ENCODE measurements at places on chromosomes 2 and 18.

DNA sequence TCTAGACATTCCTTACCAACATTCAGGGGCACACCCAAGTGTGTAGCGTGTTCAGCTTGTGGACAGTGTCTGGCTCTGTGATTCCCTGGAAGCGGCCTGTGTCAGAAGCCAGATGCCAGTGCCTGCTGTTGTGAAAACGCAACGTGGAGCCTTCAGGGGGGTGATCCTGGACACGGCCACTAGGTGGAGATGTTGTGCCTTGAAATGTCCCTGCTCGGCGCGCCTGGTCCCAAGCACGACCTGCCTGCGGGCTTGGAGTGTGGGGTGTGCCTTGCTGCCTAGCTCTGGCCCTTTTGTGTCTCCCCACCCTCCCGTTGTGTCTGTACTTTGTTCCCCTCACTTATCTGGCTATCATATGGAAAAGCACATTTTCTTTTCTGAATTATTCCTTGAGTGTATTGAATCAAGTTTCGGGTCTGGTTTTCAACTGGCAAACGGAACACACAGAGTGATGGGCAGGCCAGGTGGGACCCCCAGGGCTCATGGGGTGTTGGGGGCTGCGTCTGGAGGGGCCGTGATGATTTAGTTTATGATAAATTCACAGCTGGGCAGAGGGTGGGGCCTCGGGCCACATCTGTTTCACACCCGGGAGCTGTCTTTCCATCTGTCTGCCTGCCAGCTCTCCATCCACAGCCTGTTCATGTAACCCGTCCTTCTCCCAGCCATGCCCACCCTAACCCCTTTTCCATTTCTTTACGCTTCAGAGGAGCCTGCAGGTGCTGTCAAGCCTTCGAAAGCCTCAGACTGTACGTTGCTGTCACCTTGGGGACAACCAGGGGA is 95.5 kb downstream of the DYSF start:
- peak; percentile 34 for DNase-seq

GRCh38 chr2:46181306-46181705 is 115.9 kb upstream of the EPAS1 start:
- DNase-seq: no peak

DNA sequence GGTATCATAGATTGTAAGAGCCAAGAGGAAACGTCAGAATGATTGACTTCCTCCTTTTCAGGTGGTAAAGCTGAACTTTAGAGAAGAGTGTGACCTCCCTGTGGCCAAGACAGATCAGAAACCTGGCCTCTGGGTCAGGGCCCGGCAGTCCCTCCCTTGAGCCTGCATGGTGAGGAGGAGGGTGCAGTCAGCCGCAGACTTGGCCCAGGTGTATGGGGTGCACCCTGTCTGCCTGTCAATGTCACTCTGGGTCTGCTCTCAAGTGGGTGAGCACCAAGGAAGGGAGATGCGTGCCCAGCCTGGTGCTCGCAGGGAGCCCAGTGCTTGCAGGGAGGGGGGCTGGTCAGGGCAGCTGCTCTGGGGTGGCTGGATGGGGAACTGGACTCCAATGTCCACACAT is 134.4 kb upstream of the SNTG2 start:
- DNase-seq: no peak

- no peak for DNase-seq
These were observed 264.1 kb upstream of the THUMPD2 start for GRCh38 chr2:40043191-40043590.

DNA sequence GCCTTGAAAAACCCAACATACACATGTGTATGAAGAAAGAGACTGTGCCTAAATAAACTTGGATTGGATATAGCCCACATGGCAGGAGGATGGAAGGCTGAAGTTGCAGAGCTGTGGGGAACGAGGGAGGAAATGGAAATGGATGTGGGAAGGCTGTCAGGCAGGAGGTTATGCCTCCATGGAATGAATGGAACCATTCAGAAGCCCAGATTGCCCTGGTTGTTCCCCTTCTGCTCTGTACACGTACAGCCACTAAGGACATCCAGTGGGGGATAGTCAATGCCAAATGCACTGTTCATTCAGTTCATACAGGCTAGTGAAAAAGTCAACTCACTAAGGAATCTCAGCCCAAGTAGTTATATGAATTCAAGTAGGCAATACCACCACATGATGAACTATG is 463.7 kb downstream of the TNS1 start:
- DNase-seq: no peak

DNA sequence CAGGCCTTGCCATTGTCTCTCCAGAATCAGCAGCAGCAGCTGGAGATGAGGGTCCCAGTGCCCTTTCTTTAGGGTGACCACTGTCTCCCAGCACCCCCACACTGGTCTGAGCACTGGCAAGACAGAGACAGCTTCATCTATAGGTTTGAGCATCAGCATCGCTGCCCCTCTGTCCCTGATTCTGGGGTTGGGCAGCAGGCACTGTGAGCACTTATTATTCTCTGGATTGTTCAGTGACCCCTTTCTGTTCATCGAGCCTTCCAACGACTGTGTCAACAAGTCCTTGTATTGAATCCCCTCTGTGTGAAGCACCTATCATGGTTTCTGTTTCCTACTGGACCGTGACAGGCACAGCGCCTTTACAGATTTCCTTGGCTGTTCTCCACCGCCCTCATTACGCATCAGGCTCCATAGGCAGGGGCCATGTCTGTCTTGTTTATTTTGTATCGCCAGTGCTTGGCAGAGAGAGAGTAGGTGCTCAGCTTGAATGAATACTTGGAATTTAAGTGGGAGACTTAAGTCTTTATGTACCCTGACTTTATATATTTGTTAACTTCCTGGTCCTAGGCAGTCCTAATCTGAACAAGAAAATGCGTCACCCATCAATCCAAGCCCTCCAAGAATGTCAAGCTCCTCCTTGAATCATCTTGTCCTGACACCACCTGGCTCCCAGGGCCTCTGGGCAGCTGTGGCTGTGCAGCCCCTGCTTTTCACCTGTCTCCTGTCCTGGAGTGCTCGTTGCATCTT is 11.4 kb downstream of the MALL start:
- no peak for DNase-seq

DNA sequence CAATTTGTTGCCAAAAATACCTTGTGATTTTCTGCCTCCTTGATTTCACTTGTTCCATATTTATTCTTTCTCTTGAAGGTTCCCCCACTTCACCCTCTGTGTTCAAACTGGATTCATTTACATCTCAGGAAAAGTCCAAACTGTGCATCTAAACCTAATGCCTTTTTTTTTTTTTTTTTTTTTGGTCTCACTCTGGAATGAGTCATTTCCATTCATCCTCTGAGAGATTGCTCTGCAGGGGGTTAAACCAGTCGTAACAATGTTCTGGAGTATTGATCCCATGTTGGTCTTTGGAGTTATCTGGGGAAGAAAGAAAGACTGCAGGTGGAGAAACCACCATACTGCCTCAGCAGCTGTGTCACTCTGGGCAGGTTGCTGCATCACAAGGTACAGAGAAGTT is 119.7 kb downstream of the TACR1 start:
- DNase-seq: no peak

DNA sequence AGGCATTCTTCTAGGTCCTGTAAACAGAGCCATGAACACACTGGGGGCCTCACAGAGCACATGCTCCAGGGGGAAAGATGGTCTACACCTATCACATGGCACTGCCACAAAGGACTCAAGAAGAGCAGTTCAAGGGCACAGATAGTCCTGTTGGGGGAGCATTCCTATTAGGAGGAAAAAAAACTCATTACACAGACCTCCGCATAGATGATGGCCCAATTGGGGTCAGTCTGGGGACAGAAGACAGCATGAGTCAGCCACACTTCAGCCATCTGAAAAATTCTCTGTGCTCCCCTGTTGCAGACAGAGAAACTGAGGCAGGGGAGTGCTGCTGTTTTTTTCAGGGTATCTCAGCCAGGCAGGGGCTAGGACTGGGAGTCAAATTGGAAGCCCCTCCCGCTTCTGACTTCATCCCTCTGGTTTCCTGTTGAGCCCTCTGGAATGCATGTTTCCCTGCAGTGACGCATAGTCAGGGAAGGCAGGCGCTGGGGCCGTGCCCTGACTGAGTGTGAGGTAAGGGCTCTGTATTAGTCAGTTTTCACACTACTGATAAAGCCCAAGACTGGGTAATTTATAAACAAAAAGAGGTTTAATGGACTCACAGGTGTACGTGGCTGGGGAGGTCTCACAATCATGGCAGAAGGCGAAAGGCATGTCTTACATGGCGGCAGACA is 67.9 kb downstream of the RHOB start:
- no peak for DNase-seq

DNA sequence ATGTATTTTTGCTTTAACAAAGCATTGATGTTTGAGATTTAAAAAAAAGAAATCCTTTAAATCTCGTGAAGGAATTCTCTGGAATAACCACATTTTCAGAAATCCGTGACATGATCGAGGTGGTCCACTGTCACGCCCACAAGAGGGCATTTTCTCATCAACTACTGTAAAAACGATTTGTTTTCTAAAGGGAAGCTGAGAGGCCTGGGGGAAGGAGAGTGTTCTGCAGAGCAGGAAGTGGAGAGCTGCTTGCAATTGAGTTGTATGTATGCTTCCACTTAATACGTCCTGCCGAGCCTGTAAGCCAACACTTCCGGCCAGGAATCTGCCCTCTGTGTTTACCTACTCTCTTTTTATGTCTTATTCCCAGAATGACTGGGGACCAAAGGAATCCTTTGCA is 19.4 kb downstream of the KLHL29 start:
- DNase-seq: no peak

GRCh38 chr2:84486441-84487115 is 27.5 kb upstream of the SUCLG1 start:
- DNase-seq: no peak

- DNase-seq: no peak
These were observed 69.6 kb upstream of the RTN4 start for GRCh38 chr2:55119711-55120487.

- no peak for DNase-seq
These were observed 176.3 kb downstream of the SEPTIN10 start for GRCh38 chr2:109437325-109438090.

GRCh38 chr2:159366538-159366937 is 80.0 kb upstream of the WDSUB1 start:
- DNase-seq: no peak

GRCh38 chr2:185658750-185659149 is 79.9 kb upstream of the FSIP2 start:
- DNase-seq: no peak

DNA sequence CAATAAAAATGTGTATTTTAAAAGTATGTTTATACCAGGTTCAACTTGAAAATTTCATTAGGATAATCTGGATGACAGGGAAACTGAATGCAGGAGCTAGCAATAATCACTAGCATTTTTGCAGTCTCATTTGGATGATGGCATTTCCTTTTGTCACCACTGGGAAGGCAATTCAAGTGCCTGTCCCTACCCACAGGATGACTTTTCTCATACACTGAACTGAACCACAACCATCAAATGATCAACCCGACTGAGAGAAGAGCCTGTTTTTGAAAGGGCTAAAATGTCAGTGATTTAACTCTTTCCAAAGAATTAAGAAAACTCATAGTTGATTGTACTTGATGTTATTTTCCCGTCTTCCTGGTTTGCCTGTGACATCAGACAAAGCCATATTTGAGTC is 115.0 kb downstream of the FAM124B start:
- DNase-seq: no peak

- no peak for DNase-seq
These were observed 159.6 kb upstream of the HNRNPA3 start for GRCh38 chr2:177053038-177053437.

DNA sequence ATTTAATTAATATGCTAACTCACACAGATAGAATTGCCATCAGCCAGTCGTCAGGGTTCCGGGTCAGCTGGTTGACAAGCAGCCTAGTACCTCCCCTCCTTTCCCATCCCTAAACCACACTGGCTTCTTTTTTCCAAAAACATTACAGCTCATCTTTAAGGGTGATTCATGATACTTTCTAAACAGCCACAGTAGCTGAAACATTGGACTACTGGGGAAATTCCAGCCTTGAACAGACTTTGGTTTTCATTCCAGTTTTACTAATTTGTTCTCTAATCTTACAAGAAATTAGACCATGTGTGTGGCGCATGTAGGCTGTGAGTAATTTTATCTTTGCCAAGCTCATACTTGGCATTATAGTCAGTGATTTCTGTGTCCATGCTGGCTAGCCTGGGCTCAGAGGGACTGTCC is 110.8 kb downstream of the FMNL2 start:
- no peak for DNase-seq

DNA sequence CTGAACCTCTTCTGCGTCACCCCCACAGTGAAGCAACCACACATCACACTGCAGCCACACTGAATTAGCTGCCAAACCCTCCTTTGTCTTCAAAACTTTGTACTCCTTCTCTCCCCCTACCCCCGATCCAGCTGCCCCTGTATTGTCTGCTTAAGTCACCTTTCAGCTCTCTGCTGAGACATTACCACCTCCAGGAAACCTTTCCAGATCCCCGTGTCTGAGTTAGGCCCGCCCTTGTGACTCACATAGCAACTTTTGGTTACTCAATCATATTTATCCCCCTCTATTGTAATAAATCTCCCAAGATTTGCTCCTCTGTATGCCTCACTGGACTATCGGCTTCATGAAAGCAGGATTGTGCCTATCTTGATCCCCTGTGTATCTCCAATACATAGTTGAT is 82.8 kb upstream of the CDCA7 start:
- DNase-seq: no peak

DNA sequence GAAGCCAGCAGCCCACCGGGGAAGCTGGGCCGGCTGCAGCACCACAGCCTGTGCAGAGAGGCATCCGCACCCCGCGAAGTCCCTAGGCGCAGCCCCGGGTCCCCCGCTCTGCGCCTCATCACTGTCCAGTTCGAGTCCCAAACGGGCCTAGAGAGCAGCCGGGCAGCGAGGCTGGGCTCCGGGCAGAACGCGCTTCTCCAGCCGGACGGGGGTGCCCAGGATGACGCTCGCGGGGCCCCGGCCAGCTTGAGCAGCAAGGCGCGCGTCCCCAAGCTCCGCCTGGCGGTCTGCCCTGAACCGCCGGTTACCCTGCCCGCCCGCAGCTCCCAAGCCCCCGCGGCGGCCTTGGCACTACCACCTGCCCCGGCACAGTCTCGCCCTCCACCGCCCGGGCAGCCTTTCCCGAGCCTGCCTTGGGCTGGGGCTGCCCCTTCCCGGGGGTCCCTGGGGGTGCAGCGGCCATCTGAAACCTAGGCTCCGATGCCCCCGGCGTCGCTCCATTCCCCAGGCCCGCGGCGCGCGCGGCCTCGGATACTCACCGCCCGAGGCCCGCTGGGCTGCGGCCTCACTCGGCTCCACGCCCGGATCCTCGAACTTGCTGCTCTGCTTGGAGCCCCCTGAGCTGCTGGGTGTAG is 591 bp downstream of the SLC16A14 start:
- DNase-seq: peak; percentile 11
